Activated T-helper 1 cell treated with anti-CD3 and anti-CD28 coated beads, Interleukin-2, amount 50 U/mL, for 16 hours (primary cell): ENCODE measurements at places on chromosomes 4 and X.

GRCh38 chr4:3644849-3645627, 112.8 kb upstream of the LRPAP1 start:
- DNase-seq: no peak

DNA sequence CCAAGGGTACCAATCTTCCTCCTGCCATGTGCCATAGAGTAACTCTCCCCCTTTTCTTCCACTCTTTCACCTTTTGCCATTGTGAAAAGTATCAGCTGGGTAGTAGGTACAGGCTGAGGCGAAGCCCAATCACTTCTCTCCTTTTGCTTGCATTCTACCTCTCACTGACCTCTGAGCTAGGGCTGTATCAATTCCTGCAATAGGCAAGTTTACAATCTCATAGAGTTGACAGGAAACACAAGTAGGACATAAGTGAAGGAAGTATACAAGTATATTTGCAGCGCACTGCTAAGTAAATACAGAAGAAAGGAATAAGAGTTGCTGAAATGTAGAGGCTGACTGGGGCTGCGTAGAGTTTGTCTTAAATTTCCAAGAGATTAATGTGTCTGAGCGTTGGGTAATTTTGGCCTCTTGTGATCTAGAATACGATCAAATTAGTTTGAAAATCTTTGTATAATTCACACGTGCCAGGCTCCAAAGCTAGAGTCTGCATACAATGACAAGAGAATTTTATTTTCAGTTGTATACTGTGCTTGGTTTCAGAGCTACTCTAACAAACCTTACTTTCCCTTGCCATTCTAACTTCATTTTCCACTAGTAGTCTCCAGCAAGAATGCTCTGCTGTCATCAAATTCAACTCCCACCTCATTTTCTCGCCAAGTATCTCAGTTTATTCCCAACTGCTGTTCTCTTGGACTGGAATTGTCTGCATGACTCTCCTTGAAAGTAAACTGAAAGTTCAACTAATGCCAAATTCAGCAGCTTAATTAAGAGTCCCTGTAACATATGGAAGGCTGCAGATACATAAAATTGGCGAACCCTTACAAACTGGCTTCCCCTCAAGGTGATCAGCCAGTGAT, 90.3 kb downstream of the ATP11C start:
- DNase-seq: no peak

GRCh38 chr4:77819404-77819842, 255 bp upstream of the CNOT6L start:
- DNase-seq: no peak

GRCh38 chrX:34918091-34918736, 24.4 kb upstream of the FAM47B start:
- no peak for DNase-seq

DNA sequence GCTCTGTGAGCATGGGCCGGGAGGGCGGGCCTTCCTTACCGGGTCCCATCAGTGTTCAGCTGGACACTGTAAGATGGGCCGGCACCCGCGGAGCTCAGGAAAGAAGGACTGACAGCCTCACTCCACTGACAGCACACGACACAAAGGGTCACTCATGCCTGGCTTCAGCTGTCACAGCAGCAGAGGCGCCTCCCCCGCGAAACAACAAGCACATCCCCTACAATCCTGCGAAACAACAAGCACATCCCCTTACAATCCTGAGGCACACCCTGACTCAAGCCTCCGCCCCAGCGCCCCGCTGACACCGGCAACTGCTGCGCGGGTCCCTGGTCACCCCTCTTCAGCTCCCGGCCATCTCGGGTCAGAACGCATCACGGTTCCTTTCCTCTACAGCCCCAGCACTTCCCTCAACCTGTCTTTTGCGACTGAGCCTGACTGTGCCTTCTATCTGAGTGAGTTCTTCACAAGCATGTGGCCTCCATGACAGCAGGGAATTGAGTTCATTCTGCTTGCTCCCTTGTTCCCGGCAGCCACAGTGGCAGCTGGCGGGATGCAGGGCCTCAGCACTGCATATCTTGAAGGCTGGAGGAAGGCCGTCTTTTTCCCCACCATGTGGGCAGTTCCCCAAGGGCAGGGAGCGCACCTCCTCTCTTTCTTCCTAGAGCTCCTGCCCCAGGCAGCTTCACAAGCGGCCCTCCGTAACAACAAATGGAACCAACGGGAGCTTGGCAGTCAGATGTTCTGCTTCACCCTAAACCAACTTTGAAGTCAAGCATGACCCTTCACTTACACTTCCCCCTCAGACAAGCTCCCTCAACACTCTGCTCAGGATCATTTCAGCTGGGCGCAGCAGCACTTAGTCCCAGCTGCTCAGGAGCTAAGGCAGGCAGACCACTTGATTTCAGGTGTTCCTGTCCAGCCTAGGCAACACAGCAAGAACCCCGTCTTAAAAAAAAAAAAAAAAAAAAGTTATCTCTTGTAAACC, 39.6 kb downstream of the SCD5 start:
- DNase-seq: no peak

GRCh38 chr4:34939073-34939472, 1305.2 kb downstream of the ARAP2 start:
- no peak for DNase-seq

DNA sequence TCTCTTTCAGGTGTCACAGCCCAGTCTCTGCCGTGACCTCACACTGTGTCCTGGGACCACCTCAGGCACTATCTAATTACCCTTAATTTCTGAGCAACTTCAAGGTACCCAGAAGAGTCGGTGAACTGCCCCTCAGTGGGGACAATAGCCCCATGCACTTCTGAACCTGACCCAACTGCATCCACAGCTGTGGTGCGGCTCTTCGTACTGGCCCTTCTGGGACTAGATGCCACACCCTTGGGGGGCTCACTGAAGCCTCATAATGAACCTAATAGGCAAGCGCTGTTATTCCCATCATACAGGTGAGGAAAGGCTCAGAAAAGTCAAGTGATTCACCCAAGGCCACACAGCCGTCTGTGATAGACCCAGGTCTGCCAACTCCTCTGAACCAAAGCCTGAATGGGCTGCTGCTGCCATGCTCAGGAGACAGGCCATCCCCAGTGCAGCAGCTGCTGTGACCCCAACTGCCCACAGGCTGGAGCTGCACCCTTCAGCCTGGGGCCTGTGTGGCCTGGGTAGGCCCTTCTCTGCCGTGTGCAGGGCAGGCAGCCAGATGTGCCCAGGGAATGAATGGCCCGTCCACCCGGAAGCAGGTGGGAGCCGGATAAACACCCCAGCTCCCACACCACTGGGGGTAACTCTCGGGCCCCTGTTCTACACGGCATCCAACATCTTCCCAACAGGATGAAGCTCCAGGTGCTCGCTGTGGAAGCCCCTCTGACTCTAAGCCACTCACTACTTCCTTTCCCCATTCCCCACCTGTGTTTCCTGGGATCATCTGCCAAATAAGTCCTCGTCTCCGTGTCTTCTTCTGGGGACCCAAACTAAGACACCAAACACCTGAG, 35.9 kb downstream of the HMX1 start:
- no peak for DNase-seq
